NCI-H2081 treated with DMSO at 0.1 percent for 48 hours (cell line): ENCODE measurements at places on chromosomes 6 and 20.

GRCh38 chr6:152642578-152643375 lies 5.6 kb upstream of the SYNE1 start:
- no peak for DNase-seq

- no peak for DNase-seq
Observed at GRCh38 chr6:168799067-168799466, 358.1 kb downstream of the SMOC2 start.

- no peak for DNase-seq
Observed at GRCh38 chr6:106165885-106166485, 79.8 kb downstream of the PRDM1 start.

- DNase-seq = peak; percentile 38
Observed at GRCh38 chr6:29653452-29654038, 3.3 kb upstream of the MOG start.

- no peak for DNase-seq
Observed at GRCh38 chr6:157316871-157317814, 6.2 kb downstream of the TMEM242 start.

GRCh38 chr20:53445932-53446331 lies 147.7 kb downstream of the ZNF217 start:
- DNase-seq = no peak

- no peak for DNase-seq
Observed at GRCh38 chr6:104969785-104970581, 13.1 kb downstream of the LIN28B start.

GRCh38 chr20:41572010-41572572 lies 46.1 kb downstream of the CHD6 start:
- DNase-seq = no peak

DNA sequence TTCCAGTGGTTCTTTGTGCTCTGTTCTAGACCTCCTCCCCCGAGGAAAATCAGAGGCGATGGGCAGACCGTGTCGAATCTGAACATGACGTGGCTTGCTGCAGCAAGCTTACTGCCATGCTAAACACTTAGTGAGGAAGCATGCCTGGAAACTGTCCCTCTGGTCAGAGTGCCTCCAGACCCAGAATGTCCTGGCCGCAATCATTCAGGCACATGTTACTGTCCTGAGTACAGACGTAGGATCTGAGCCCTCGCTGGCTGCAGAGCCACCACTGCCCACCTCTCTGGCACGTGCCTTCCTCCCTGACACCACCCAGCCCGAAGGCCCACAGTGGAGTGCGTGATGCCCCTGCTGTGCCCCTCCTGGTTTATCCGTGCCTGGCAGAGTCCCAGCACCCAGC lies 163.6 kb downstream of the SYNDIG1 start:
- DNase-seq = no peak

DNA sequence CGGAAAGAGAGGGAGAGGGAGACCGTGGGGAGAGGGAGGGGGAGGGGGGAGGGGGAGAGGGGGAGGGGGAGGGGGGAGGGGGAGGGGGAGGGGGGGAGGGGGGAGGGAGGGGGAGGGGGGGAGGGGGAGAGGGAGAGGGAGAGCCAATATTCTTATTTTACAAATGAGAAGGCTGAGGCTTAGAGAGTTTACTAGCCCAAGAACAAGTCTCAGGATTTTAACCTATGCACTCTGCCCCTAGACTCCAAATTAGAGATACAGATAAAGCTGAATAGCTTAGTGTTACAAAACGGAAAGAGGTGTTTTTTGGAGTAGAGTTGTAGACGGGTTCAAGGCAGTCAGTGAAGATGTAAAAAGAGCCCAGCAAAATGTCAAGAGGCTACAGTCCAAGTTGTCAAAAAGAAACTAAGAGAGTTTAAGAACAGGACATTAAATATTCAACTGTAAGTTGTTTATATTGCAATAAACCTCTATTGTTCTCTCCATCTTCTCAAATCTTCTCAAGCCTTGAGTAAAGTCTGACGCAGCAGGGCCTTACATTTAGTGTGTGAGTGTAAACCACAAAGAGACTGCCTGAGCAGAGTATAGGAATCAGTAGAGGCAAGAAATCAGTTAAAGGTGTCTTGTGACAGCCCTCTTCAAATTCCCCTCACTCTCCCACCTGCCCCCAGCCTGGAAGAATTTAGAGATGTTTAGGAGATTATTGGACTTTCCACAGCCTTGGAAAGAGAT lies 34.9 kb upstream of the AKIRIN2 start:
- no peak for DNase-seq

DNA sequence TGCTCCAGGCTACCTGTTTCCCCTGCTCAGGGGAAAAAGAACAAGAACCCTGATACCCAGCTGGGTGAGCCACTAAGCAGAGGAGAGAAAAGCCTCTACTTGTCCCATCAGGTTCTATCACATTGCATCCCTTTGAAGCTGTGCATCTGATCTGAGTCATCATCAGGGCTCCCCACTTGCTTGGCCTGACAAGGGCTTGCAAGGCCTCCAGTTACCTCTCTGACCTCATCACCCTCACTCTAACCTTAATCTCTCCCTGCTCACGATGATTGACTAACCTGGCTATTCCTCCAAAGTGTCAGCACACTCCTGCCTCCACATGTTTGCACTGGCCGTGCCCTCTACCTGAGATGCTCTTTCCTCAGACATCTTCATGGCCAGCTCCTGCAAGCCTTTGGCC lies 309.5 kb upstream of the CHD6 start:
- no peak for DNase-seq

GRCh38 chr6:127347178-127347577 lies 3.8 kb upstream of the ECHDC1 start:
- no peak for DNase-seq

GRCh38 chr6:76465410-76465809 lies 392.9 kb upstream of the IMPG1 start:
- no peak for DNase-seq

- DNase-seq = no peak
Observed at GRCh38 chr20:57927376-57927775, 217.6 kb upstream of the PMEPA1 start.

DNA sequence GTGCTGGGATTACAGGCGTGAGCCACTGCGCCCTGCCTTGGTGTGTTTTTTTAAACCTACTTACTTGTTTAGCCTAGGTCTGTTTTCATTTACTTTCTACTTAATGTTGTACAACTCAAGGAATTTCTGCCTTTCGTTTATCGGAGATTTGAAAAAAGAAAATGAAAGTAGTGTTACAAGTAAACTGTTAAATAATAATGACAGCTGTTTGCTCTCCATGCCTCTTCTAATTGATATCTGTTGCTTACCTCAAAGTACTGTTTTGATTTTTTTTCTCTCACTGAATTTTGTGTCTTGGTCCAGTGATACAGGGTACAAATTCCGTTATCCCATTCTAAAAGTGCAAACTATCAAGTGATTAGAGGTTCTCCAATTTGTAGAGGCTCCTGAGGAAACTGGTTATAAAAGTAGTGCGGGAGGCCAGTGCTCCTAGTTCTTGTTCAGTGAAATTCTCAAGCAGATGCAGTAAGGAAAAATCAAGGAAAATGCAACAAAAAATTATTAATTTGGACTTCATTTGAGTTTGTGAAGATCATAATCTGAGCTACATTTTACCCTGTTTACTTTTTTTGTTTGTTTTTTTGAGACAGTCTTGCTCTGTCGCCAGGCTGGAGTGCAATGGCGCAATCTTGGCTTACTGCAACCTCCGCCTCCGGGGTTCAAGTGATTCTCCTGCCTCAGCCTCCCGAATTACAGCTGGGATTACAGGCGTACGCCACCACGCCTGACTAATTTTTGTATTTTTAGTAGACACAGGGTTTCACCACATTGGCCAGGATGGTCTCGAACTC lies 2.2 kb downstream of the UBR2 start:
- no peak for DNase-seq

DNA sequence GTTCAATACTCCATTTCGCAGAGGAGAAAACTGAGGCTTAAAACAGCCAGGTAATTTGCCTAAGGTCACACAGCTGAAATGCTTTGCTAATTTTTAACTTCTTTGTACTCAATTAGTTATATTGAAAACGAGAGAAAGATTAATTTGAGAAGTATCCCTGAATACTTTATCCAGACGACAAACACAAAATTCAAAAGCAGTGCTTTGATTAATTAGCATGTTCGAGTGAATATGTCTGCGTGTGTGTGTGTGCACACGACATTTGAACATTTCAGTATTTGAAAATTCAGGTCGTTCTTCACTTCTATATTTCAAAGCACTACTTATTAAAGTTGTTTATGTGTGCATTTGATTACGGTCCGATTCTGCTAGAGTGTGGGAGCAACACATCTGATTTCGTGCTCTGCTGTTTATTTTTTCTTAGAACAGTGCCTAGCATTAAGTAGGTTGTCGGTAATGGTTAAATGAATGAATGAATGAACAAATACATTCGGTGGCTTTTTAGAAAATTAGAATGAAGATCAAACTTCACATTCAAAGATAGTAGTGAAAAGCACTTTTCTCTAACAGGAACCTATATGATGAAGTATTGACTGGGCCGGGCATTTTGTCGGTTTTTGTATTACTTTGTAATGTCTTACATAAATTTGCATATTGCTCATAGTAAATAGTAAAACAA lies 36.9 kb upstream of the SYNCRIP start:
- DNase-seq = no peak

DNA sequence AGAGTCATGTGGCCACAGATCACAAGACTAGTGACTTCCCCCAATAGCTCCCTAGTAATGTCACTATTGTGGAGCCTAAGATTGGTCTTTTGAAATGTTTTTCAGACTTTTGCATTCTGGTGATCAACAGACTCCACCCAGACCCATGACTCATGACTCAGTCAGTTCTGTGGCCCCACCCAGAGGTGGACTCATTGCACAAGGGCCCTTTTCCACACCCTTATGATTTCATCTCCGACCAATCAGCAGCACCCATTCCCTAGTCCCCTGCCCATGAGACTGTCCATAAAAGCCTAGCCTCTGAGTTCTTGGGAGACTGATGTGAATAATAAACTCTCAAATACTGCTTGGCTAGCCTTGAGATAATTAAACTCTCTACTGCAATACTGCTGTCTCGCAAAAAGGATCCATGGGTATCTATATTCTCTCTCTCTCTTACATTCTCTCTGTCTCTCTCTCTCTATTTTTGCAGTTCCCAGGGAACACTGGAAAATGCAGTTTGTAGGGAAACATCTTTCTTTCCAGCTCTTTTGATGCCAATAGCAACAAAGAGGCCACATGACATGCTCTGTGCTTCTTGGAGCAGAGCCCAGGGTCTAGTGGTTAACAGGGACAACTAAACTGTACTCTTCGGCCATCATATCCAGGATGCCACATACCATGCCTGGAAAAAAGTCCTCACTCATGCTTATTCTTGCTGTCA lies 71.3 kb upstream of the IYD start:
- no peak for DNase-seq
